ENCODE measurements at places on chromosomes 16 and 17. TPM values are rescaled to one million over a fixed set of nuclear protein-coding genes. Genes with fewer than 3 reads are reported as not detected.

Gene ITGAD
- not detected for total RNA-seq

Gene GPR142
- total RNA-seq, result not detected

Gene TBX2
- total RNA-seq, result 1.4 TPM

Gene LUC7L3
- 109 TPM for total RNA-seq

Gene CLDN9
- total RNA-seq, result not detected

Gene IL4R
- 3.5 TPM for total RNA-seq

Gene PRSS53
- 2.5 TPM for total RNA-seq

Gene TBC1D26
- 0.23 TPM for total RNA-seq

Gene KRT28
- total RNA-seq, result not detected

Gene PLD6
- total RNA-seq, result 15.2 TPM

Gene CLEC18A
- total RNA-seq, result 0.69 TPM

Gene CIBAR2
- 4.8 TPM for total RNA-seq

Gene CBX8
- total RNA-seq, result 9.9 TPM

Gene MAPT
- 204 TPM for total RNA-seq

Gene CCL4L2
- 0.46 TPM for total RNA-seq

Gene DPEP3
- 0.23 TPM for total RNA-seq

Gene ARL6IP1
- total RNA-seq, result 523 TPM

Gene NXPH3
- total RNA-seq, result 10.8 TPM

Gene SPATA32
- not detected for total RNA-seq

Gene NPTX1
- 6.7 TPM for total RNA-seq

Gene CASKIN2
- 9.0 TPM for total RNA-seq

Gene TNP2
- not detected for total RNA-seq

Gene IL17C
- not detected for total RNA-seq

Gene ASIC2
- total RNA-seq, result 39.4 TPM

Gene DBNDD1
- 22.4 TPM for total RNA-seq

Gene COG4
- 49.6 TPM for total RNA-seq

Gene LRRC37A
- 4.6 TPM for total RNA-seq

Gene MYH1
- not detected for total RNA-seq

Gene TNFRSF13B
- not detected for total RNA-seq

Gene SLC12A3
- total RNA-seq, result not detected

Gene NPIPB8
- total RNA-seq, result not detected

Gene RPS15A
- total RNA-seq, result 924 TPM

Gene SOCS1
- 1.8 TPM for total RNA-seq

Gene CLEC16A
- 35.3 TPM for total RNA-seq

Gene TP53TG3D
- 0.92 TPM for total RNA-seq

Gene PIGL
- 27.5 TPM for total RNA-seq

Gene GIT1
- 41.1 TPM for total RNA-seq

Gene MPG
- total RNA-seq, result 41.8 TPM

Gene SDK2
- total RNA-seq, result 8.8 TPM

Gene CRHR1
- 6.2 TPM for total RNA-seq

Gene CCDC200
- total RNA-seq, result not detected
